Activated T-helper 1 cell treated with anti-CD3 and anti-CD28 coated beads, Interleukin-12 subunit alpha, Interleukin-12 subunit beta, Interleukin-2, Interleukin-4 antibody, amounts not matched to agents 30 ng/mL and 10 ng/mL and 1 ng/mL, durations not matched to agents 14 hours and 24 hours and 36 hours (primary cell): ENCODE measurements at places on chromosomes 4 and X. TPM values are rescaled to one million over a fixed set of nuclear protein-coding genes. Genes with fewer than 3 reads are reported as not detected.
A peak's percentile ranks its signal among the peaks of the same experiment; 100 is the strongest.

DNA sequence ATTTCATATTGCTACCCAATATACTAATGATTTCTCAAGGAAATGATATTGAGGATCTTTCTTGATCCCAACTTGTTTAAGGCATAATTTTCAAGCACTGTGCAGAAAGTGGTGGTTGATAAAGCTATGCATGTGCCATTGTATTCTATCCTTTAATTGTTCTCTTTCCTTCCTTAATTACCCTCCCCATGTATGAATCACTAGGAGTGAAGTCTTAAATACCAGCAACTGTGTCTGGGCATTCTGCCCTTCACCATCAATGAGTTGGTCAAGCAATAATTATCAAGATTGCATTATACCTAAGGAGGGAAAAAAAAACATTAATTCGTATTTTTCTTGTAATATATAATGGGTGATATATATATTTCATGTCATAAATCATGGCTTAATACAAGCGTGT, 111.8 kb upstream of the FRMPD4 start:
- no peak overlapping the region for H3K4me3 ChIP-seq
- H3K27me3 ChIP-seq, result no peaks in the 10 kb centered on the region

DNA sequence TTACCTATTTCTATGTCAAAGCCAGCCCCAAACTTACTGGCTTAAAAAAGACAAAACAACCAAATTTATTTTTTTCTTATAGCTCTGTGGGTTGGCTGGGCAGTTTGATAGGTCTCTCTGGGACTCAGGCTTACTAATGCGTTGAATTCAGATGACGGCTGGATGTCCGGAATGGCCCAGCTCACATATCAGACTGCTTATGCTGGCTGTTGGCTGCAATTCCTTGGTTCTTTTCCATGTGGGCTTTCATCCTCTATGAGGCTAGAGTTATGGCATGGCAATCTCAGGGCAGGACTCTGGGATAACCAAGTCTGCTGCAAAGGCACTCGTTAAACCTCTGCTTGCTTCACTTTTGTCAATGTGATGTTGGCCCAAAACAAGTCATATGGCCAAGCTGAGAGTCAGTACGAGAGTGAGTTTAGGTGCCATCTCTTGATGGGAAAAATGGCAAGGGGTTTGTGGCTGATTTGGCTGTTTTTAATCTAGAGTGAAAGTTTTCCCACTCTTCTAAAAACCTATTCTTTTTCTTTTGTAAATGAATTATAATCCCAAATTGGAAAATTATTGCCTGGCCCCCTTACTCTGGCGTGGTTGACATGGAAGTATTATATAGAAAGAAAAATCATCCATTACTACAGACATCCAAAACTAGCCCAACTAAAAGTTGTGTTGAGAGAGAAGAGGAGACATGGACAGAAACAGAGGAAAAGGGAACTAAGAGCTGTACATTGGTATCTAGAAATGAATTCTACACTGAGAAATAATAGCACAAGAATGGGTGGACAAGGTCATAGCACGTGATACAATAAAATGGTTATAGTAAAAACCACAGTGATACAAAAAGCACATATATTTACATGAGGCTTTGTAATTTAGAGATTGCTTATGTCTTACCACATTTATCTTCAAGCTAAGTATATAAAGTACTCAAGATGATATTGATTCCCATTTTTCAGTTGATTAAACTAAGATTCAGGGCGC, 6.6 kb downstream of the PRIMPOL start:
- H3K4me3 ChIP-seq, result no peak overlapping the region
- no peak for DNase-seq
- no peak overlapping the region for H3K27ac ChIP-seq
- no peaks in the 10 kb centered on the region for H3K27me3 ChIP-seq
- H3K36me3 ChIP-seq, result peaks cover 21% of the 10 kb centered on the region
- peaks cover 19% of the 10 kb centered on the region for H3K4me1 ChIP-seq

- no peak overlapping the region for H3K4me3 ChIP-seq
- no peaks in the 10 kb centered on the region for H3K27me3 ChIP-seq
- no peak overlapping the region for H3K27ac ChIP-seq
- no peak for DNase-seq
These were observed 90.6 kb upstream of the CBR4 start for GRCh38 chr4:169100670-169101101.

DNA sequence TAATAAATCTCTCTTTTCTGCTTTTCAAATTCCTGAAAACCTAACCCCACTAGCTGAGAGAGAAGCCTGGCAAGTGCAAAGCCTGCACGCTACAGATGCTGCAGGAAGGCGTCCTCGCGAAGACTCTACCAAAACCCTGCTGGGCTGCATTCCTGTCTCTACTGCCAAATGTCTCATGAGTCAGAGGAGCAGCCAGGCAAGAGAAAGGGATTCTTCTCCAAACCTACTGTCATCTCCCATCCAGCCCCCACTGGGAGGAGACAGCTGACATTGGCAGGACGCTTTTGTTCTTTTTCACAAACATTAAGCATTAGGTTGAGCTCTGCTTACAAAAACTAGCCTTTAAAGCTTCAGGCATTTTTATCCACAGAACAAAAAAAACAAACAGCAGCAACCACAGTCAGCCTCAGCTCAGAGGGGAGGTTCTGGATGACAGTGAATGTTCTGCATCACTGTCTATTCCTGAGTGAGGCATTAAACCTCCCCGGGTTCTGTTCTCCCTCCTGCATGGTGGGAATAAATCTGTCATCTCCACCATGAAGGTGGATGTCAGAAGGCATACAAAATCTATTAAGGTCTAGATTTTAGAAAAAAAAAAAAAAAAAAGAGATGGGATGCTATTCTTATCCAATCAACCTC, 18.0 kb downstream of the CRMP1 start:
- no peak for DNase-seq
- no peaks in the 10 kb centered on the region for H3K36me3 ChIP-seq
- H3K4me3 ChIP-seq, result no peak overlapping the region
- peaks cover 8% of the 10 kb centered on the region for H3K27me3 ChIP-seq
- no peak overlapping the region for H3K27ac ChIP-seq
- peaks cover 9% of the 10 kb centered on the region for H3K4me1 ChIP-seq

DNA sequence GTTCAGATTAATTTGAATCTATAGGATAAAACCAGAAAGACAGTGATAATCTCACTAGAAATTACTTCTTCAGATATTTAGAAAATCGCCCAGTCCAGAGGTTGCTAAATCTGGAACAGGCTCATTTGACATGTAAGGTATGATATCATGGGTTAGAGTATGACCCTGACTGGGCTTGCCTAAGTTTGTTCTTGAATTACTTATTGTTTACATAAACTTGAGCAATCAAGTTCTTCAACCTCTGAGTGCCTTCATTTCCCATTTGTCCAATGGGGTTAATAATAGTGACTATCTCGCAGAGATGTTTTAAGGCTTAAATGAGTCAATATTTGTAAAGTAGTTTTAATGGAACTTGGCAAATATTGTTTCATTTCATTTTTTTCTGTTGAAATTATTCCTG, 1947.6 kb upstream of the IGFBP7 start:
- H3K27ac ChIP-seq, result no peak overlapping the region
- no peak overlapping the region for H3K4me3 ChIP-seq
- no peaks in the 10 kb centered on the region for H3K4me1 ChIP-seq
- H3K27me3 ChIP-seq, result no peaks in the 10 kb centered on the region
- no peak for DNase-seq
- no peaks in the 10 kb centered on the region for H3K36me3 ChIP-seq

DNA sequence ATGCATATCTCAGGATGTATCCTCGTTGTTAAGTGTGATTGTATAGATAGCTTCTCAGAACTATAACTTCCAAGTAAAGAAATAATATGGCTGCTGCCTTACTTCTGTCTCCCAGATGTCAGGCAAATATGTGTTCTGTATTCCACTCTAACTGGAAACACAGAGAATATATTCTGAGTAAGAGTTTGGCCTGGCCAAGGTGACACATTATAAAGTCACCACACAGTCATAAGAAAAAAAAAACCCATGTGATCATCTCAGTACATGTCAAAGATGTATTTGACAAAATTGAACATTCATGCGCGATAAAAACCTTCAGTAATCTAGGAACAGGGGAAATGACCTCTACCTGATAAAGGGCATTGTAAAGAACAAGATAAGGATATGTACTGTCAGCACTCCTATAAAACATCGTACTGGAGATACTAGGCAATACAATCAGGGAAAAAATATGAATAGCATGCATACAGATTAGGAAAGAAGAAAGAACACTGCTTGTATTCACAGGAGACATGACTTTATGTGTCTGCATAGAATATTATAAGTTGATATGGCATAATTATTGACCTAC, 207.1 kb downstream of the ZNF330 start:
- H3K27ac ChIP-seq, result no peak overlapping the region
- DNase-seq, result no peak
- H3K27me3 ChIP-seq, result no peaks in the 10 kb centered on the region
- no peak overlapping the region for H3K4me3 ChIP-seq

- no peak for DNase-seq
- H3K4me1 ChIP-seq, result peaks cover 20% of the 10 kb centered on the region
- no peaks in the 10 kb centered on the region for H3K36me3 ChIP-seq
- peaks cover 1% of the 10 kb centered on the region for H3K27me3 ChIP-seq
These were observed 4.4 kb upstream of the PGM2 start for GRCh38 chr4:37821953-37822605.

DNA sequence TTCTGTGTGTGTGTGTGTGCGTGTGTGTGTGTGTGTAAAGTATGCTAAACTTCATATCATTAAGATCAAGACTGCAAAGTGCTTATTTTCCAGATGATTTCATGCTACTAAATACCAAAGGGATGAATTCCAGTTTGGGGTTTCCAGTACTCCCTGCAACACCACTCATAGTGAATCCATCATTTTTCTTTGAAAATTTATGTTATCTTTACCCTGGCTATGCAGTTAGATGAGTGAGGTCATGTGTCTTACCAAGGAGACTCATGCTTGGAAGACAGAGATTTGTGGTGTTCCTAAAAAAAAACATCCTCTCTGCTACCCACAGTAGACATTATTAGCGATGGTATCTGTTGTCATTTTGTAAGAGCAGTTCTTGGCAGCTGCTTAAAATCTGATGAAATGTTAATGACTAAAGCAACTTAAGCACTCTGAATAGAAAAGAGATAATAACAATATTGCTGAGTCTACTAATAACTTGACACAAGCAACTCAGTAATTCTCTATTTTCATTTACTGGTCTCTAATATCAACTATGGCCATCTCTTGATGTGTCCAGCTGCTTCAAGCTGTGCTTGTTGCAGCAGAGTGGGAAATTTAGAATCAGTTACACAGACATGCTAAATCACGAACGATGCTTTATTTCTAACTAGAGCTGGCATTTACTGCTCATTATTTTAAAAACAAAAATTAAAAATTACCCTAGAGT, 1953.0 kb upstream of the IGFBP7 start:
- DNase-seq, result no peak
- no peaks in the 10 kb centered on the region for H3K4me1 ChIP-seq
- no peak overlapping the region for H3K4me3 ChIP-seq
- H3K27me3 ChIP-seq, result no peaks in the 10 kb centered on the region
- H3K36me3 ChIP-seq, result no peaks in the 10 kb centered on the region

DNA sequence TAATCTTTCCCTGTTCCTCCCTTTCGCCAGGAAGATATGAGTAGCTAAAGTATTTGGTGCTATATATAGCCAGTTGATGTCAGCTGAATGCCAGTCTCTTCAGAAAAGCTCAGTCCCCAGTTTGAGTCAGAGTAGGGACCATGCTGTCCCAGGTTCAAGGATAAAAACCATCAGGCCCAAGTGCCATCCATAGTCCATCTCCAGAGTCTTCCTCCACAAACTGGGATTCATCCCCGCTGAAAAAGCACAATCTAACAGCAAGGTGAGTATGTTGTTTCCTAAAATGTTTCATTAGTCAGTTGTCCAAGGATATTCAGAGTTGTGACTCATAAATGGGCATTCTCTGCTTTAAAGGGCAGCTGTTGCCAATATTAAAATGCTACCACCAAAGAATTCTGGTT, at the start of gene MYOZ2:
TSS of gene MYOZ2 (plus strand) at position 112 of the 401 bp plus-strand sequence. CDS start 694 bp downstream, outside the sequence.
- H3K36me3 ChIP-seq, result no peaks in the 10 kb centered on the region
- peaks cover 2% of the 10 kb centered on the region for H3K27me3 ChIP-seq
- DNase-seq, result no peak
- H3K4me3 ChIP-seq, result no peak within 1 kb of the TSS

GRCh38 chr4:148391056-148391455, 51.2 kb downstream of the NR3C2 start:
- no peaks in the 10 kb centered on the region for H3K36me3 ChIP-seq
- no peak overlapping the region for H3K4me3 ChIP-seq
- no peaks in the 10 kb centered on the region for H3K4me1 ChIP-seq
- H3K27ac ChIP-seq, result no peak overlapping the region
- no peak for DNase-seq
- H3K27me3 ChIP-seq, result no peaks in the 10 kb centered on the region

DNA sequence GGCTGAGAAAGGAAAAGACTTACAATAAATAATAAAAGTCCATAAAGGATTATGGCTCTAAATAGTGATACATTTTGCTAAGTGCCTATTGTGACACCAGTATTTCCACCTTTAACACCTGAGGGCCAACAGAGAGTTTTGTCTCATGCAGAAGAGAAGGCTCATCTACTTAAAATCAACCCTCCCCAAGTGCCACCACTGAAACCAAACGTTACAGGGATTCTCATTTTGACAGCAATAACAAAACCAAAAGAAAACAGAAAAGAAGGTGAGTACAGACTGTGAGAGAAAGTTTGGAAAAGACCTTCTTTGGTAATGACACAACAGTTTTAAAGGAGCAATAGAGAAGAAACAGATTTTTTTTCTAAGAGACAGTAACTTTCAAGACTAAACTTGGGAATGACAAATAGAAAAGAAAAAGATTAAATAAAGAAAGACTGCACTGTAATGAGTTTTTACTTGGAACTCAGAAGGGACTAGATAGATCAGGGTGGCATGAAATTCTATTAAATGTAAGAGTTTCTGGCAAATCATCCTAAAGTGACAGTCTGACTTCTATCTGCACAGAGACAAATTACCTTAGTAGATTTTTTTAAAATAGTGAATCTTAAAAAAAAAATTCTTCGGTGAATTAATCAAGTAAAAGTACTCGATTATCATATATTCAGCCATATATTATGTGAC, 109.7 kb downstream of the ZNF827 start:
- peak overlapping the region; percentile 91 for H3K27ac ChIP-seq
- H3K27me3 ChIP-seq, result no peaks in the 10 kb centered on the region

- H3K27me3 ChIP-seq, result no peaks in the 10 kb centered on the region
- H3K4me3 ChIP-seq, result no peak within 1 kb of the TSS
- no peaks in the 10 kb centered on the region for H3K4me1 ChIP-seq
- H3K27ac ChIP-seq, result no peak within 1 kb of the TSS
- H3K36me3 ChIP-seq, result no peaks in the 10 kb centered on the region
These were observed at the start of gene DCX for GRCh38 chrX:111411983-111412382. TSS of gene DCX (minus strand) at chrX:111412192. CDS start at chrX:111410398, 1,794 bp downstream.

Gene PCDH19
- total RNA-seq, result 0.03 TPM in 1 of 2 replicates, not detected in the other

Gene NUP62CL
- total RNA-seq, result 0.54 and 1.1 TPM in 2 replicates

Gene CT45A2
- not detected in 2 replicates for total RNA-seq

Gene KLB
- total RNA-seq, result not detected in 2 replicates
